ENCODE measurements at places on chromosomes 1 and 21.

DNA sequence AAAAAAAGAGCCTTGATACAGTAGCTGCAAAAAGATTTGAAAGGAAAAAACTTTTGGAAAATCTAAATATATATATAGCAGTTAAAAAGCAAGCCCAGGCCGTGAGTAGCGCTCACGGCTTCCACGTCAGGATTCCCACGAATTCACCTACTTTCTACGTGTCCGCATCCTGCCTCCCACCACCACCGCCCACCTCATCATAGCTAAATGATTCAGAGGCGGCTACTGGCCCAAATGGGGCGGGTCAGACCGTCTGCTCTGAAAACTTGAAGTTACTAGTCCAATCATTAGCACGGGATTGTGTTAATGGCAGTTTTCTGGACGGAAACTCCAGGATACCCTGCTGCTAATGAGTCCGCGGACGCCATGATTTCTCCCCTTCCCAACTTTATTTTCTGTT is 1.3 kb upstream of the CCSAP start:
- DNase-seq = no peak

GRCh38 chr1:33379631-33380354 is 51.1 kb downstream of the PHC2 start:
- no peak for DNase-seq

DNA sequence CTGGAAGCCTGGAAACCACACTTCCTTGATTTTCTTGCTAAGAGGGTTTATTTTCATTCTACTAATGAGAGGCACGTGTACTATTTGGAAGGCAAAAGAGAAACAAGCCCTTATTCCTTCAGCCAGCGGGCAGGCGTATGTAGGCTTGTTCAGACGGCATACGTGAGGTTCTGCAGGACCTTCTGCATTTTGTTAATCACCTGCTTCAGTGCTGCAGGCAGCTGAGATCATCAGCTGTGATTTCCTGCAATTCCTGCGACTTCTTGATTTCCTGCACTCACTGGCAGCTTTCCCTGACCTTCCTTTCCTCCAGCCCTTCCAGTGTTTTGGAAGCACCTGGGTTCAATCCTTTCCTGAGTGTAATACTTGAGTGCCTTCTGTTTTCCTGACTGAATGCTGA is 43.4 kb downstream of the TSNAX start:
- DNase-seq = no peak

DNA sequence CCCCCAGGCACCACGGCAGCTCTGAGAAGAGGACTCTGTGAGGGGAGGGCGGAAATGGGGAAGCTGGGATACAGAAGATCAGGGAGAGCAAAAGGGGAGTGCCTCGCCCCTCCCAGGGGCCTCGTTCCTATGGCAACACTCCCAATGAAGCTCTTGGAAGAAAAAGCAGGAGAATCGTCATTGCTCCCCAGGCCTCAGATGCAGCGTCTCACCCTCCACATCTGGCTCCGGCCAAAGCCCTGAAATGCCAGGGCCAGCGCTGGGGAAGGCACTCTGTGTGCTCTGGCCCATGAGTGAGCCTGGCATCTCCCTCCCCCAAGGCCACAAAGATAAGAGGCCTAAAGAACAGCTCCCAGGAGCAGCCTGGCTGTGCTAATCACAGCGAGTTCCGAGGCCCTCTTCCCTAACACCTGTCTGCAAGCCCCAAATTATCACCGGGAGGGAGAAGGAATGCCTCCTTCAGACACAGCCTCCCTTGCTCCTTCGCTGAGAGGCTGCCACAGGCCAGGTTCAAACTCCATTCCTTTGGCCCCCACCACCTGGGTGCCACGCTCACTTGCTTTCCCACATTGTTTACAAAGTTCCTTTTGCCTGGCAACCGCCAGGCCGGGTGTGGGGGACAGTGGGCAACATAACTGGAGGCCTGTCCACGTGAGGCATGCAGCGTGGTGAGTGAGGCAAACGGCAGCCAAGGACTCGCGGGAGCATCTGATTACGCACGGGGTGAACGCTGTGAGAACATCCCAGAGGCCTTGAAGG is 27.8 kb downstream of the ECE1 start:
- DNase-seq = no peak

GRCh38 chr1:6472391-6472790 is 6.4 kb upstream of the TNFRSF25 start:
- DNase-seq = no peak

- no peak for DNase-seq
Observed at GRCh38 chr1:25581764-25582163, 34.8 kb upstream of the MAN1C1 start.

- no peak for DNase-seq
Observed at GRCh38 chr1:234571702-234572101, 38.3 kb downstream of the IRF2BP2 start.

DNA sequence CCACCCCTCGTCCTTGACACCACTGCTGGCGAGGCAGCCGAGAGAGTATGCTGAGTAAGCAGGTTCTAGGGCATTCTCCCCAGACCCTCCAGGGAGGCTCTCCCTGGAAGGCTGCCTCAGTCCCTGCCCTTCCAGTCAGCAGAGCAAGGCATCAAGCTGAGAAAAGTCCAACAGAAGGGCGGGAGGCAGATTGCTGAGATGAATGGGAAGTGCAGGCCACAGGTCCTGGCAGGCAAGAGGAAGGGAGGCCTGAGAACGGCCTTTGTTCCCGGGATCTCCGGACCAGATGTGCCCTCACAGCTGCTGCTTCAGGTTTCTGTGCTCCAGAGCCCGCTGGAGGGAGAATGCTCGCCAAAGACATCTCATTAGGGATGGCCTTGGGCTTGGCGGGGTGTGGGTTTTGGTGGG is 270.0 kb upstream of the VAMP3 start:
- DNase-seq = no peak

- no peak for DNase-seq
Observed at GRCh38 chr1:6272868-6273267, 12.0 kb upstream of the GPR153 start.

GRCh38 chr1:171160211-171160610 is 24.9 kb upstream of the FMO2 start:
- no peak for DNase-seq

DNA sequence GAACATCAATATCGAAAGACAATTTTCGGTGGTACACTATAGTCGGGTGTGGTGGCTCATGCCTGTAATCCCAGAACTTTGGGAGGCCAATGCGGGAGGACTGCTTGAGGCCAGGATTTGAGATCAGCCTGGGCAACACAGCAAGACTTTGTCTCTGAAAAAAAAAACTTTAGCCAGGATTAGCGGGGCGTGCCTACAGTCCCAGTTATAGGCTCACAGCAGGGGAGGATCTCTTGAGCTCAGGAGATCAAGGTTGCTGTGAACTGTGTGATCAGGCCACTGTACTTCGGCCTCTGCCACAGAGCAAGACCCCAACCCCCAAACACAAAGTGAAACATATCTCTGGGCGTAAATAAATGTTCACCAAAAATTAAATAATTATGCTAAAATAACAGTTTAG is 1.6 kb downstream of the TADA1 start:
- no peak for DNase-seq

DNA sequence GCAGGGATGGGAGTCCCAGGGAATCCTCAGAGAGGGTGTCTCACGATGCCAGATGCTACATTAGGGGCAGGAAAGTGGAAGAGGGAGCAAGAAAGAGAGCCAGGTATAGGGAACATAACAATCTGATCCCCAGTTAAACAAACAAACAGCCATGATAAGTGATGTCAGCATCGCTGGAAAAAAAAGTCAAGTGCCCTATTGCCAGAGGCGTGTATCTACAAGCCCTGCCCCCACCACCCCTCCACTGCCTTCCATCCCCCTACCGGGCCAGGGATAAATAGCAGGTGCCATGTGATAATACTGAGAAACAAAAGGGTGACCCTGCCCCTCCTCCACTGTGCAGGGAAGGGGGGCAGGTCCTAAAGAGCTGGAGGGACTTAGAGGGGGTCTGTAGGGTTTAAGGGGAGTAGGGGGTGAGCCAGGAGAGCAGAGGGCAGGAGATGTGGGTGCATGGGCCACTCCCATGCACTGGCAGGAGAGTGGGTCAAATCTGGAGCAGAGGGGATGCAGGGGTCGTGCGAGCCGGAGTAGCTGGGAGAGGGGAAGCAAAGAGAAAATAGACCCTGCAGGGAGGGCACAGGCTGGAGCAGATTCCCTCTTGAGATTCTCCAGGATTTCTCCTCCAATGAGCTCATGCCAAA is 3.4 kb downstream of the SLC26A9 start:
- no peak for DNase-seq

GRCh38 chr1:52944566-52944965 is 17.5 kb downstream of the SCP2 start:
- no peak for DNase-seq

- no peak for DNase-seq
Observed at GRCh38 chr1:81757398-81758020, 43.2 kb upstream of the ADGRL2 start.

- DNase-seq = no peak
Observed at GRCh38 chr1:198253259-198253658, 96.5 kb downstream of the NEK7 start.

GRCh38 chr1:186202271-186202764 is 172.7 kb downstream of the TPR start:
- DNase-seq = no peak
